ENCODE measurements at places on chromosomes 1 and 21. TPM values are rescaled to one million over a fixed set of nuclear protein-coding genes. Genes with fewer than 3 reads are reported as not detected.

DNA sequence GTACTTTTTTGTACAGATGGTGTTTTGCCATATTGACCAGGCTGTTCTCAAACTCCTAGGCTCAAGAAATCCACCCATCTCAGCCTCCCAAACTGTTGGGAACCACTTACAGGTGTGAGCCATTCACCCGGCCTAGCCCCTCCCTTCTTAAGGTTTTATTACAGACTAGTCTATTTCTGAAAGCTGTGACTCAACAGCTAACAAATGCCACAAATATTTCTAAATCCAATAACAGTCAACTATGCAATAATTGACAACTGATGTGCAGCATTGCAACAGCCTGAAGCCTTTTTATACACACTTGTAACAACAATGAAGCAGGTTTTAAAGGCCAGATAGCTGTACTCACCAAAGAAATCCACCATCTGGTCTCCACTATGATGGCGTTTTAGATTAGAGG, 51.4 kb downstream of the GRIK1 start:
- DNase-seq, result no peak

- no peak for DNase-seq
Measured at GRCh38 chr1:4745560-4745959, 91.2 kb downstream of the AJAP1 start.

DNA sequence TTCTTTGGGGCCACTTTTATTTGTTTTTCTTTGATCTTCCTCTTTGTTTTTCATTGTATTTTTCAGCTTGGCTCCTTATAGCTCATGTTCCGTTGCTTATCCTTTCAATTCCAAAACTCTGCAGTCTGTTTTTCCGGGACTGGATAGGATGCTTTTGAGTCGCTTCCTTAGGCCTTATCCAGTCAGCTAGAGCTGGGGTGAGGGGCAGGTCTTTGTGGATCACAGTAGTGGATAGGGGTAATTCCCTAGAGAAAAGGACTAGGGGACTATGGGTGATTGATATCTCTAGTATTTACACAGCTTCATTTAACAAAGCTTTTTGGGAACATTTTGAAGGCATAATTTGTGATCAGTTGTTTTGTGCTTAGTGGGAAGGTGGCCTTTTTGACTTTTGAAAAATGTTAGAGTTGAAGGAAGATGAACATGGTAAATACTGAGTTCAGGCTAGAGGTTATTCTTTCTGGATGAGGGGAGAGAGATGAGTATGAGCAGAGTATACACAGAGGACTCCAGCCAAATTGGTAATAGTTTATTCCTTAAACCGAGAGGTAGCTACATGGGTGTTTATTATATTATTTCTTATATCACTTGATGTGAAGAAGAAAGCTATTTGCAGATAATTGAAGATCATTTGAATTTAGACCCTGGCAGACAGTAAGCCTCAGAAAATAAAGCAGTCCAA, 22.5 kb downstream of the CEP350 start:
- no peak for DNase-seq

The ENAH gene
- total RNA-seq, result 258 TPM

DNA sequence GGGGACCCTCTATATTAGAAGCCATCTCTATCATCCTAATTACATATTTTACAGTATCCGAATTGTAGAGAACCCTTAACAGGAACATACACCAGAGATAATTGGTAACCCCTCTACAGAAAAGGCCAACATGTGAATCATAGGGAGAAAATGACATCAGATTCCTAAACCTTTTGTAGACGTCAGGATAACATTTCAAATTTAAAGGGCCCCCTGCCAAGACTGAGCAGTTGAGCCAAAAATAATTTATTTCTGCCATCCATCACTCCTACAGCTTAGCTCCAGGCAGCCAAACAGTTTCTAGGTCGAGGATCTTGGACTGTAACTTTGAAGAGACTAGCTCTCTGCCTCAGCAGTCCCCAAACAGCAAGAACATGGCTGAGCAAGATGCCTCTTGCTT, 21.2 kb downstream of the ZNF697 start:
- no peak for DNase-seq

DNA sequence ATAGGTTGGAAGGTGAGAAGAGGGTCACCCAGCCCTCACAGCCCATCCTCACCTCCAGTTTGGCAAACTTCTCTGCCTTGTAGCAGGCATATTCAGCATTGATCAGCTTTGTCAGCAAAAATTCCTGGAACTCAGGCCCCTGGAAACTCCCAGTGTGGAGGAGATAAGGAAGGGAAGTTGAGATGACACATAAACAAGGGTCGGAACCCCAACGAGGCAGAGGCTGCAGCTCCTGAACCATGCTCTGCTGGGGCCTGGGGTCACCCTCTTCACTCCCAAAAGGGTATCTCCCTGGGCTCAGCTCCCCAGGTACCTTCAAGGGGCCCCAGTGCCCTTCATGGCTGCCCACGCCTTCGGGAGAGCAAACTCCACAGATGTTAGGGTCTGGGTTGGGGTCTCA, 60.4 kb downstream of the RAP1GAP start:
- DNase-seq, result no peak

The TFF2 gene
- total RNA-seq, result 115 TPM

- no peak for DNase-seq
Measured at GRCh38 chr1:66375125-66375524, 158.8 kb upstream of the SGIP1 start.
